ENCODE measurements at places on chromosomes 5 and 9.

DNA sequence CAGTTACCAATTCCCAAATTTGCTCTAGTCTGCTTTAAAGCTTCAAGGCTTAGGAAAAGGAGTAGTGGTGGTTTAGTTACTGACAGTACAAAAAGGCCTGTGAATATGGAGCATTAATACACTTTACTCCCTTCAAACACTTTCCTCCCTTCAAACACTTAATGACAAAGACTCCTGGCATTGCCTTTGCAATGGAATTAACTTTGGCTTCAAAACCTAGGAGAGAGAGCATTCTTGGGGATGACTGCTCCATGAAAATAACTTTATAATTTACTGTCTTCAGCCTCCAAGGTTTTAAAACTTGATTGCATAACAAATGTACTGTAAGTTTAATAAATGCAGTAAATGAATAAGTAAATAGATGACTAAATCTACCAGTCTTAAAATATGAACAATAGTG, 185.6 kb downstream of the TRPM3 start:
- DNase-seq: no peak

DNA sequence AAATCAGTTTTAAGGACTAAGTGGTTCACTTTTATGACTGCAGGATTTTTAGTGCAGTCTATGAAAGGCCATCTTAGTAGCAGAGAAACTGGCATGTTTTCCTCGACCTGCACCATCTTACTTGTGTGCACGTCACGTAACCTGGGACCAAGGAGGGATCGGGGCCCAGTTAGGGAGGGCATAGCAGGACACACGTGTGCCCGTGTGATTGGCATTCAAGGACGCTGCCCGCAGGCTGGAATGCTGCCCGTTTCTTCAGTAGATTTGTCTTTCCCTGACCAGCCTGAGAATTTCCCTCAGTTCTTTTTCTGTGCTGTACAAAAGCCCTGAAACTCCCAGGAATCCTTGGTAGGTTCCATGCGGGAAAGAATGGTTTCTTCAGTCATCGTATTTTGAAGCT, 196.3 kb downstream of the TRIO start:
- no peak for DNase-seq

DNA sequence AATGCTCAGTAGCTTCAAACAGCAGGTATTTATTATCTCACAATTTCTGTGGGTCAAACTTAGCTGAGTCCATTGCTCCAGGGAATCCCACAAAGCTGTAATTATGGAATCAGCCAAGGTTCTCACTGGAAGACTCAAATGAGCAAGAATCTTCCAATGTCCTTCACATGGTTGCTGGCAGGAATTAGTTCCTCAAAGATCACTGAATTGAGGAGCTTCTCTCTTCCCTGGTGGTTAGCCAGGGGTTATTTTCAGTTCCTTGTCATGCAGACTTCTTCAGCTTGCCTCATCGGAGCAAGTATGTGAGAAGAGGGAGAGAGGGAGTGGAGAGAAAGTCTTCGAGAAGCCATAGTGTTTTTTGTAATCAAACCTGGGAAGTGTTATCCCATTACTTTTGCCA, 2331.9 kb downstream of the MAT2B start:
- DNase-seq: peak; percentile 84

- DNase-seq: no peak
Measured at GRCh38 chr5:106853266-106853665, 817.5 kb downstream of the EFNA5 start.

- DNase-seq: no peak
Measured at GRCh38 chr9:73775757-73776156, 624.1 kb downstream of the ANXA1 start.

DNA sequence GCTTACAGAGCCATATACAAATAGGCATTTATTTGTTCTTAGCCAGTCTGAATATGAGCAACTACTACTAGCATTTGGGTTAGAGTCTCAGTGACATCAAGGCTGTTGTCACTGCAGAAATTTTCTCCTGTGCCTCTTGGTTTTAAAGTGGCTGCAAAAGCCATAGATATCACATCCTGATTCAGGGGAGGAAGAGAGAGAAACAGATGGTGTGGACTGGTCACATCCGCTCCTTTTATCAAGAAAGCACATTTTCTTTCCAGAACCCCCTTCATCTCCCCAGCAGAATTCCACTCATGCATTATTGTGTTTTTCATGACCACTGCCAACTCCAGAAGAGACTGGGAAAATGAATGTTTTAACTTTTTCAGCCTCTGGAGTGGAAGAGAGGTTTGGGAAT, 69.8 kb downstream of the PTTG1 start:
- DNase-seq: no peak

DNA sequence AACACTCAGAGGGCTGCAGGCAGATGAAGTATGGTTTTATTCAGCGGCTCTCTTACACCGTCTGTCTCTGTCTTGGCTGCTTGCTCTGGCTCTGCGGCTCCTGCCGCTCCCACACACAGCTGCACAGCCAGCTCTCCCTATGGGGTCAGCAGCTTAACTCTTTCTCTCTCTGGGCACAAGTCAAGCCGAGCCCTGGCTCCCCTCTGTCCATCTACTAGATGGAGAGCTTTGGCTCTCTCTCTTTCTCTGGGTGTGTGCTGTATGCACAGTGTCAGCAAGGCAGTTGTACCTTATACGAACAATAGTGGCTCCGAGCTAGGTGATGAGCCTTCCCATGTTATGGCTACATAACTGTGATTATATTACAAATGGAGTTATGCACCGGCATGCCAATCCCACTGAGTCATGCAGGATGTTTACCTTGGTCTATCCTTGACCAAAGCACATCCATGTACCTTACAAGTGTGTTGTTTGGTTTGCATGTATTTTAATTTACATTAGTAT, 19.3 kb upstream of the PPP2CA start:
- no peak for DNase-seq

- DNase-seq: no peak
Measured at GRCh38 chr9:126667190-126668055, 53.7 kb downstream of the LMX1B start.

DNA sequence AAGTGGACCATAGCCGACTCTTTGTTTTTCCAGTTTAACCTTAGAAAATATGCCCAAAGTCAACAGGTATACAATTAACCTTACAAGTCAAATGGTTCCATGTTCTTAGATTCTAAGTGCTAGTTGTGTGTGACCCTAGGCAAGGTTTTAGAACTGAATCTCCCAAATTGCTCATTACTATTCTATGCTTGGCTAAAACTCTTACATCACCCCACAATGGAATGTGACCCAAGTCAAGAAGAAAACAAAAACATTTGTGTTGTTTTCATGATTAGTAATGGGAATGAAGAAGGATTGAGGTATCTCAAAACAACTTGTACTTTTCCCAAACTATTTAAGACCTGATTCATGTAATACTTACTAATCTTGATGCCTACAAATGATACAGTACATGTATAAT, 159.2 kb downstream of the ARRDC3 start:
- DNase-seq: no peak

DNA sequence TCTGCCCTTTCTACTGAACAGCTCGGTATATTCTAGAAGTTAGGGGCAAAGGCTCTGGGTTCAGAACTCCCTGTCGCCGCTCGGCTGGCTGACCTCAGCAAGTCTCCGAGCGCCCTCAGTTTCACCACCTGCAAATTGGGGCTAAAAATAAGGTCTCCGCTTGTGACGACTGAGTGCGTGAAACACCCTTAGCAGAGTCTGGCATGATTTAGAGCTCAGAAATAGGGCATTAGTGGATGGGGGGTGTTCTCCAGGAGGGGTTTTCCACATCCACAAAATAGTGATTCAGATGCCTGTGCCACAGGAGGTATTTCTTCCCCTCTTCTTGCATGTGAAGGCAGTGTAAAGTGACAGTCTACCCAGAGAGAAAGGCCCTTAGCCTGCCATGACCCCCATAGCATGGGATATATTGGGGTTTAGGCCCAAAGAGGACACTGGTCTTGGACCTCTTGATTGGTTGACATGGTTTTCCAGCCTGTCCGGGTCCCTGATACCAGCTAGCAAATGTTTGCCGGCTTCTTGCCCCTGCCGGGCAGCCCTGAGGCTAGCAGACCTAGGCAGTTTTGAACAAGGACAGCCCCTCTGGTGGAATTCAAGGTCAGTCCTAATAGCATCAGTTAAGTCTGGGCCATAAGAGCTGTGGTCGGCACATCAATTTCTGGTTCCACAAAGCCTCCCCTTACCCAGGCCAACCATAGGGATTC, 1.4 kb downstream of the ERGIC1 start:
- no peak for DNase-seq
